ENCODE measurements at places on chromosomes 5 and 9.
A peak's percentile ranks its signal among the peaks of the same experiment; 100 is the strongest.

GRCh38 chr9:87639949-87640348 is 86.0 kb upstream of the CTSL start:
- DNase-seq, result no peak

- no peak for DNase-seq
Observed at GRCh38 chr5:145942201-145942600, 5.8 kb downstream of the SH3RF2 start.

DNA sequence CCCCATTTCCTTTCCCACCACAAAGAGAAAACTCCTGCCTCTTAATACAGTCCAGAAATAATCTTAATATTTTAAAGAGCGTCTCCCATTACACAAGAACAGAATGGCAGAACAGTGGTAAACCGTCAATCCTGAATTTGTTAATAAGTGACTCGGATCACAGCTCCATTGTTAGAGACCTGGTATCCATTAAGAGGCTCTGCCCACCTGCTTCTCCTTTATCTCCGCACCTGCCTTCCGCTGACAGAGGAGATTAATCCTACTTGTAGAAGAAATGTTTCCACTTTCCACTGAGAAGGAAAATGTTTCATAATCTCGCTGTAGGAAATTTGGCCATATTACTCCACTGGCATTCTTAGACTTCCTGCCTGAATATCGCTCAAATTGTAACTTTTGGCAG is 1493.2 kb downstream of the MAT2B start:
- no peak for DNase-seq

- DNase-seq, result no peak
Observed at GRCh38 chr9:22623236-22623635, 176.6 kb downstream of the DMRTA1 start.

GRCh38 chr9:34125681-34126206 is 754 bp downstream of the DCAF12 start:
- DNase-seq, result peak; percentile 62

DNA sequence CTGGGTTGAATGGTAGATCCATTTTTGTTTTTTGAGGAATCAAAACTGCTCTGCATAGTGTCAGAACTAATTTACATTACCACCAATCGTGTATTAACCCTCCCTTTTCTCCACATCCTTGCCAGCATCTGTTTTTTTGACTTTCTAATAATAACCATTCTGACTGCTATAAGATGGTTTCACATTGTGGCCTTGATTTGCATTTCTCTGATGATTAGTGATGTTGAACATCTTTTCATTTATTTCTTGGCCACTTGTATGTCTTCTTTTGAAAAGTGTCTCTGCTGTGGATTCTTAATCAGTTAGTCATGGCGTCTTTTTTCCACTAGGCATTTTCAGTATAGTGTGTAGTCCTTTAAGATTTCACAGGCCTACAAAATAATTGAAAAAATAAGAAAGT is 2144.3 kb upstream of the C9orf72 start:
- no peak for DNase-seq

DNA sequence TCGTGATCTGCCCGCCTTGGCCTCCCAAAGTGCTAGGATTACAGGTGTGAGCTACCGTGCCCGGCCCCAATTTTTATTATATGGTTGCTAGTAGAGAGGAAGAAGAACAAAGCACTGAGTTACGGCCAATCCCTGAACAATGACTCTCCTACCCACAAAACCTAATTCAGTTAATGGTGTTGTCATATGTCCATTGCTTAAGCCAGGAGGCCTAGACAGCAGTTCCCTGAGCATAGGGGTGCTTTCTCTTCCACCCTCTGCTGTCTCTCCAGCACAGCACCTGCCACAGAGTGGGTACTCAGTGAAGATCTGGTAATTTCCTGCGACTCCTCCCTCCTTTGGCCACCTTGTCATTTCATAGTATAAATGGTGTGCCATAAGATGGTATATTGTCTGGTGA is 21.4 kb upstream of the LTC4S start:
- no peak for DNase-seq

Data from mesenchymal stem cell (in vitro differentiated cells and primary cell).